ENCODE measurements at places on chromosomes 2 and 18. TPM values are rescaled to one million over a fixed set of nuclear protein-coding genes. Genes with fewer than 3 reads are reported as not detected.

DNA sequence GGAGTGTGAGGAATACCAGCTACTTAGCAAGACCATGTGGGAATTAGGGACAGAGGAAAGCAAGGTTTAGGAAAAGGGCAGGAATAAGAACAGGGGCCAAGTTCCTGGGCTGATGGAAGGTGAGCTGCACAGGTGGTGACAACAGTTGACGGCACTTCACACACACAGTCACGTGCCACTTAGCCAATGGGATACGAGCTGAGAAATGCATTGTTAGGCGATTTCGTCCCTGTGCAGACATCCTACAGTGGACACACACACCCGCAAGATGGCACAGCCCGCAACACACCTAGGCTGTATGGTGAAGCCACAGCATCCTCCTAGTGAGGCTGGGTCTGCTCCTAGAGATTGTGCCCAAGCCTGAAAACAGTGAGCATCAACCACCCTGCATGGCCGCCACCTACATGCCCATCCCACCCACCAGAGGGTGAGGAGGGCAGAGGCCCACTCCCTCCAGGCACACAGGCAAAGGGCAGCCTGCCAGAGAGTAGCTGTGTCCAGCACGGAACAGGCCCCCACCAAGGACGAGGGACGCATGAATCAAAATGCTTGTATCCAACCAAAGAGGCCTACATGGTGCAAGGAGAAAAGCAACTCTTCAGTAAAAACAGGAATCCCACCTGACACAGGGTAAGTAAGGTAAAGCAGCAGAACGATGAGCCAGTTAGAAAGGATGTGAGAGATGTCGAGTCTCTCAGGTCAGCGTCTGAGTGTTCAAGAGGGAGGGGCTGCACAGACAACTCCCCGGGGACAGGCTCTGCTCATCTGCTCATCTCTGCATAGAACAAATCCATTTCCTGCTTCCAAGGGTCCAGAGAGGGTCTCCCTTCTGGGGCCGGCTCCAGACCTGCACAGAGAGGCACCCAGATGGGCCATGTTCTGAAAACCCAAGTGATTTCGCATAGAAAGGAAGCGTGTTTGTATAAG is 51.3 kb downstream of the ZNF516 start:
- H3K27ac ChIP-seq = no peak overlapping the region
- no peak overlapping the region for H3K4me3 ChIP-seq
- H3K4me1 ChIP-seq = peaks cover 26% of the 10 kb centered on the region
- H3K27me3 ChIP-seq = no peaks in the 10 kb centered on the region
- DNase-seq = no peak

- no peaks in the 10 kb centered on the region for H3K36me3 ChIP-seq
- H3K4me1 ChIP-seq = peaks cover 11% of the 10 kb centered on the region
- no peaks in the 10 kb centered on the region for H3K27me3 ChIP-seq
- DNase-seq = no peak
Measured at GRCh38 chr18:54222922-54223567, 1.4 kb downstream of the MBD2 start.

DNA sequence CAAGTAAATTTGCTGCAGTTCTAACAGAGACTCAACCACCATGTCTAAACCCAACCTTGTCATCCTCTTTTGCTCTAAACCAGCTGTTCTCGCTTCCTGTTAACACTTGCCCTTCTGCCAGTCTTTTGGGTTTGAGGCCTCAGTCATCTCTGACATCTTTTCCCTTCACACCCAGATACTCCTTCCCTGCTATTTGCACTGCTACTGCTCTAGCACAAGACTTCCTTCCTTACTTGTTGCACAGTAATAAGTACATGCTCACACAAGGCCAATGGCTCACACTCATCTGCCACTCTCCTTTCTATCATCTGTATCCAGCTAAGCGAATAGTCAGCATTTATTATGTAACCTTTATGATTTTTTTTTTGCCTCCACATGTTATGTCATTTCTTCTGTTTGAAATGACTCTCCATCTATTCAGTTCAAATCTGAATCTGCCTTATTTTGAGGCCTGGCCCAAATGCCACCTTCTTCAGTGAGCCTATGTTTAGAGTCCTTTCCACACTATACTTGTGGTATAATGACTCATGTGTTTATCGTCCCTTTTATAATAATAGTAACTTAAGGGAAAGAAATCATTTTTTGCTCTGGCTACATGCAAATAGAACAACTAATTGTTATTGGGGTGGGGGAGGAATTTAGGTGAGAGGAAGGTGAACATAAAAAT is 22.5 kb upstream of the CDKL4 start:
- H3K36me3 ChIP-seq = peaks cover 13% of the 10 kb centered on the region
- no peak overlapping the region for H3K4me3 ChIP-seq
- DNase-seq = no peak
- no peaks in the 10 kb centered on the region for H3K27me3 ChIP-seq
- no peak overlapping the region for H3K27ac ChIP-seq
- H3K4me1 ChIP-seq = no peaks in the 10 kb centered on the region

- no peak overlapping the region for H3K27ac ChIP-seq
- DNase-seq = no peak
- no peaks in the 10 kb centered on the region for H3K36me3 ChIP-seq
- H3K4me1 ChIP-seq = no peaks in the 10 kb centered on the region
- no peaks in the 10 kb centered on the region for H3K27me3 ChIP-seq
- H3K4me3 ChIP-seq = no peak overlapping the region
Measured at GRCh38 chr2:47422560-47422959, 19.6 kb downstream of the MSH2 start.

- H3K36me3 ChIP-seq = no peaks in the 10 kb centered on the region
- no peak overlapping the region for H3K27ac ChIP-seq
- DNase-seq = no peak
- no peak overlapping the region for H3K4me3 ChIP-seq
Measured at GRCh38 chr2:102235042-102235473, 48.2 kb downstream of the IL1RL2 start.

The DLX1 gene
- total RNA-seq = not detected

The ACTR3 gene
- total RNA-seq = 99.6 TPM

The SLC5A7 gene
- total RNA-seq = not detected
